ENCODE measurements at places on chromosomes 5 and 9.
A peak's percentile ranks its signal among the peaks of the same experiment; 100 is the strongest.

DNA sequence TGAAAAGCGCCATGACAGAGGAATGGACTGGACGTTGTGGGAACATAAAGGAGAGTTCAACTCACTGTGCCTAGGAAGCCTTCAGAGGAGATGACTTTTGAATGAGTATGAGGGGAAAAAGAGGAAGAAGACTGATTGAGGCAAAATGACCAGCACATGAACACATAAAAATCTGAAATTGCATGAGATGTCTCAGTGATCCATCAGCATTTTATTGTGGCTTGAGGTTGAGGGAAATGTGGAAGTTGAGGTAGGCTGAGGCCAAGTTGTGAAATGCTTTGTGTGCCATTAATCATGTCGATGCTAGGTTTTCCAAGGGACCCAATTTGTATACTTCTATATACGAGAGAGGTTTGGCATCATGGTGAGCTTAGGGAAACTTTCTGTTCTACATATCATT lies 140.9 kb upstream of the TLX3 start:
- no peak for DNase-seq

- DNase-seq: no peak
Observed at GRCh38 chr5:53164478-53165165, 55.1 kb upstream of the MOCS2 start.

DNA sequence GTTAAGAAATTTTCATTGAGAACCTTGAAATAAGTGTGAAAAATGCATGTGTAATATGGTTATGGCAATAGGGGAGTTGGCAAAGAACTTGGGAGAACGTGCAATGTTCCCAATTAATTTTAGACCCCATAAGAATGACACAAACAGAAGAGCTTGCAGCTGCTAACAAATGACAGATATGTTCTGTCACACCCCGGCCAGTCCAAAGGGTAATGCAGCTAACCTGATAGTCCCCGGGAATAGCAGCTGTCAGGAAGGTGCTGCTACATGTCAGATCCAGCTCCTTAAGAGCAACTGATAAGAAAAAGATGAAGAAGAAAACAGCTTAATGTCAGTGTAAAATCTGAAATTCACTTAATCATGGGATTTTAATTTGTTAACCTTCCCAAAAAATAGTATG lies 30.4 kb downstream of the SEMA5A start:
- DNase-seq: no peak

DNA sequence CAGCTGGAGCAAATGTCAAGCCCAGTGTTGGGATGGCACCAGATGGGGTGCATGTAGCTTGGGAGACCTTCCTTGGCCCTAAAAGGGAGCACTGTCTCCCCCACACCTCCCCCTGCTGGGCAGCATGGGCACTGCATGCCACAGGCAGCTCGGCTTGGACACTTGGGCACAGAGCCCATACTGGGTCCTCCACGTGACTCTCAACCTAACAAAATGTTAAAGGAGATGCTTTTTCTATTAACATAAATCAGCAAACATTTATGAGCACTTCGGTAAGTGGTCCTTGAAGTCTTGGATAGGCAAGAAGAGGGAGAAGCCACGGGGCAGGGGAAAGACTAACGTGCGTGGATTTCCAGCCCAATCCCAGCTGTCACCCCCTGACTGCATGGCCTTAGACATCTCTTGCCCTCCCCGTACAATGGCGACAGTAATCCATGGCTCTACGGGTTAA lies 23.9 kb upstream of the MAPK9 start:
- peak; percentile 44 for DNase-seq

- no peak for DNase-seq
Observed at GRCh38 chr9:72471096-72471495, 50.3 kb upstream of the TMC1 start.

- no peak for DNase-seq
Observed at GRCh38 chr5:78787783-78788182, 139.2 kb upstream of the LHFPL2 start.

GRCh38 chr5:171263181-171263580 lies 45.9 kb upstream of the TLX3 start:
- DNase-seq: no peak

DNA sequence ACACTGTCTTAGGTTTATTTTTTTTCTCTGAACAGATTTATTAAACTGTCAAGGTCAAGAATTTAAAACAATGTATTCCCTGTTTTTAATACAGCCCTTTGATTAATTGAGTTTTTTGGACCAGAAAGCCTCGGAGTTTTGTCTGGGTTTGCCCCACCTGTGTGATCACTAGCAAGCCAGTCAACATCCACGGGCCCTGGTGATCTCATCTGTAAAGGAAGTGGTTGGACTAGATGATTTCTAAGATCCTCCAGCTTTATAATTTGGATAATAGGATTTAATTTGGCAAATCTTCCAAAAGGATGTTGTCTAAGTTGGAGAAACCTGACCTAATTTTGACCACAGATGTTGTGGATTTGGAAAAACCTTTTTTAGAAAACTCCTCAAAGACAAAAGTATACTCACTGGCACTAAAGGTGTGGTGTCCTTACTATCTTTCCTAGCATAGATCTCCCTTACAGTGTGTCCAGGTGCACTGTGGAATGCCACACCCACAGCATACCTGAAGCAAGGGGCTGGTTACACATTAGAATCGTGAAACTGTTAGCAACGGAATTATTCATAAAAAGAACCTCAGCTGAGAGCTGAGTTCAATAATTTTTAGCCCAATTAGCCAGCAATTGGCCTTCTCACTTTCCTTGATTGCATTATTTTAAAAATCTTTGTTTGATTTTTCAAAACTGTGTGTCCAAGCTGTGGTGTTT lies 195.6 kb upstream of the ELL2 start:
- no peak for DNase-seq

- DNase-seq: no peak
Observed at GRCh38 chr5:129857116-129857515, 47.1 kb upstream of the CHSY3 start.

- DNase-seq: no peak
Observed at GRCh38 chr9:83544002-83544698, 5.9 kb upstream of the FRMD3 start.

DNA sequence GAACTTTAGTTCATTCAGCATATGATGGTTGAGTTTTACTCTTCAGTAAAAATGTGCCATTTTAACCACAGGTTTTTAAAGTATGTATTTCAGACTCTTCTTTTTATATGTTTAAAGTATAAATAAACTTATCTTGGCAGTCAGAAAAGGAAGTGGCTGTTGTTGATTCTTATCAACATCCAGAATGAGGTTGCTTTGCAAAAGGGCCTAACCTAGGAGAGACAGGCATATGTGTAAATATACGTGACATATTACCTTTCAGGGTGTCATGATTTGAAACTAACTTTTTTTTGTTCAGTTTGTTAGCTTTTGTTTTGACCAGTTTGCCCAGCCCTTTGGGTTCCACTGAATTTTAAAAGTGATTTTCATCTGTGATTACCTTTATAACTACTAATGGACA lies 7.4 kb downstream of the SMARCA2 start:
- no peak for DNase-seq

GRCh38 chr5:27266184-27266583 lies 227.8 kb upstream of the CDH9 start:
- DNase-seq: no peak

DNA sequence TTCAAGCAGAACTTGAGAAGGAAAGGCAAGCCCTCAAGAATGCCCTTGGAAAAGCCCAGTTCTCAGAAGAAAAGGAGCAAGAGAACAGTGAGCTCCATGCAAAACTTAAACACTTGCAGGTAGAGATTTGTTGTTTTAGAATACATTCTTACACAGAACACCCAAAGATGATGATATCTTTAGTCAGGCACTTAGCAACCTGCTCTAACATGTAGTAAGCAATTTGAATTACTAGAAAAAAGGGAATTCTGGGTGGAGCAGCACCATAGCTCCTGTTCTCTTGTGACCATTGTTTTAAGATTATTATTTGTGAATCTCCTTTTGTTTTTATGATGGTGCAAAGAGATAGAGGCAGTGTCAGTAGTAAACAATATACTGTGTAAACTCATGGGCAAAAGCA lies 63.1 kb downstream of the RAB14 start:
- DNase-seq: no peak

DNA sequence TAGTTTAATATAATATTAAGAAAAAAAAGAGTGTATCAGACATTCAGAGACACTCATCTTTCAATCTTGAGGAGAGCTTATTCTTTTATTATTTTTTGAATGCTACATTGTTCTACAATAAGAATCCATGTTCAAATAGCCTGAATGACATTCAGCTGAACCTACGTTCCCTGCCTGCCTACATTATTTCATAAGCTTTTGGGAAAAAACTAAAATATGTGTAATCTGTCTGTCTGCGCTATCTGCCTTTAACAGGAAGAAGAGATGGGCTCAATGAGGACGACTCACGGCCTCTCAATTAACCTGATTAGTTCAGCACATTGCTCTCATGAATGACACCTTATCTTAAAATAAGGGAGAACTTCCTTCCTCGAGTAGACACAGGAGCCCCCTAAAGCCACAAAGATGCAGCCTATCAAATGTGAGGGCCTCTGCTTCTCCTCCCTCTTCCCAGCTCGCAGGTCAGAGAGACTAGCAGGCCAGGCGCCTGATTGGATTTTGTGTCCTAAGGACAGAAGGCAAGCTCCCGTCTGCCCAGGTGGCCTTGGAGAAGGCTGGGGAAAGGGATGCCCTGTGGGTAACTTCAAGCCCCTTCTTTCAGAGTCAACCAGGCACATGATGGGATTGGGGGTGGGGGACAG lies 37.8 kb downstream of the EBF1 start:
- DNase-seq: no peak

- no peak for DNase-seq
Observed at GRCh38 chr9:84620338-84620737, 49.2 kb upstream of the NTRK2 start.

DNA sequence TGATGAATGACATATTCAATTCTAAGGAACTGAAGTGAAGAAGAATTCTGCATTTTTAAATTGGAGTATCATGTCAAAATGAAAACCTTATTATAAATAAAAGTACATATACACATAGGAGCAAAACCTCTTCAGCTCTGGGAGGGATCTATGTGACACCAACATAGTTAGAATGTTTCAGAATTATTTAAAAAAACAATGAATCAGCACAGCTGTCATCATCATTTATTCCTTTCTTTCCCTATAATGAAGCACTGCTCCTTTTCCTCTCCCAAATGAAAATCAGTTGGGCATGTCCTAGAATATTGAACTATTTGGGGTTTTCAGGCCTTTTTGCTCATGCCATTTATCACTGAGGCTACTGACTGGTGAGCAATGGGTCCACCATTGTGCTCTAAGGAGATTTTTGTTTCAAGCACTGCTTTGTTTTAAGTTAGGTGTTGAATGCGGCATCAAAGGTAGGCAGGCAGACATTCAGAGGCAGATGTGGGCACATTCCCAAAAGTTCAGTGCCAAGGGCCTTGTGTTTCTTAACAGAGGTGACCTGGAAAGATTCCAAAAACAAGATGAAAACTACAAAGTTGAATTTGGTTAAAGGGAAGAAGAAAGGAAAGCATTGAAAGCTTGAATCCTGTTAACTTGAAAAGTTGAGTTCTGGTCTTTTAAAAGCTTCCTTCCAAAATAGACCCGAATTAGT lies 126.4 kb upstream of the ADAMTSL1 start:
- DNase-seq: no peak

DNA sequence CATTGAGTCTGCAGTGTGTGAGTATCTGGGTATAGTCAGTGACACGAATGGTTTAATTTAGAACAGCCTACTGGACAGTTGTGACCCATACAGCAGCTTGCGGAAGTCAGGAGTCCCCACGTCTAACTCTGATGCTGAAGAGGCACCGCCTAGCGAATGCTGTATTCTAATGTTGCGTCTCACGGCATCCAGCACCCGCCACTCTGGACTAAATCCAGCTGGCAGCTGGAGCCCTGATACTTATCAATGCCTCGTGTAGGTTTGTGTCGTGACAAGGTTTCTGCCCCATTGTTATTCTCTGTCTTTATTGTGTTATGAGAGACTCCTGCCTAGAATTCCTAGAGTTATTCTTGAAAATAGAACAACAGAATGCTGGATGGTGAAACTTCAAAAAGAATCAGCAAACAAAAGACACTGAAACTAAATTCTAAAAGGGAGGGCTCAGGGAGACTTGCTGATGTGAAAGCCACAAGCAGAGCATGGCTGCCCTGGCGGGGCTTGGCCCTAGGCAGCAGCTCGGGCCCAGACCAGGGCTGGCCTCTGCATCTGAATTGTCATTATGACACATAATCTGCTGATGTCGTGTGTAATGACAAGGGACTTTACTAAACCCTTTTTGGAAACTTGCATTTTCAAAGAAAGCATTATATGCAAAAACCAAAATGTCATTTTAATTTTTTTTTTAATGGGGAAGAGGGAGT lies 123.5 kb upstream of the ICE1 start:
- DNase-seq: no peak

DNA sequence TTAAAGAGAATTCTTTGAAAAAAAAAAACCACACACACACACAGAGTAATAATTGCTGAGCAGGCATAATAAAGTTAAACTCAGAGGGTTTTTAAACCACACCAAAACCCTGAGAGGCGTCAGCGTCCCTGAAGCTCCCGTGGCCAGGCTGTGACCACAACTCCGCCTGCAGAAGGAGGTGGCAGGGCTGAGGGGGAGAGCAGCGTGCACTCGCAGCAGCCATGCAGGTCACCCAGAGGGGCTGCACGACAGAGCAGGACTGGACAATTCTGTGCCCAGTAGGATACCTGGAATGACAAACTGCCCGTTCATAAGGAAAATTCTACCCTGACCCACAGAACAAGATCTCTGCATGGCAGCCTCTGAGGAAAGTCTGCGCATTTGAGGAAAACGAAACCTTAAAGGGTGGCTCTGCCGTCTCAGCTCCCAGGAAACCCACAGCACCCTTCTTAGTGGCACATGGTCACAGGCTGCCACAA lies 44.0 kb downstream of the ROR2 start:
- peak; percentile 27 for DNase-seq

GRCh38 chr9:71937898-71938297 lies 26.5 kb downstream of the C9orf85 start:
- DNase-seq: no peak

DNA sequence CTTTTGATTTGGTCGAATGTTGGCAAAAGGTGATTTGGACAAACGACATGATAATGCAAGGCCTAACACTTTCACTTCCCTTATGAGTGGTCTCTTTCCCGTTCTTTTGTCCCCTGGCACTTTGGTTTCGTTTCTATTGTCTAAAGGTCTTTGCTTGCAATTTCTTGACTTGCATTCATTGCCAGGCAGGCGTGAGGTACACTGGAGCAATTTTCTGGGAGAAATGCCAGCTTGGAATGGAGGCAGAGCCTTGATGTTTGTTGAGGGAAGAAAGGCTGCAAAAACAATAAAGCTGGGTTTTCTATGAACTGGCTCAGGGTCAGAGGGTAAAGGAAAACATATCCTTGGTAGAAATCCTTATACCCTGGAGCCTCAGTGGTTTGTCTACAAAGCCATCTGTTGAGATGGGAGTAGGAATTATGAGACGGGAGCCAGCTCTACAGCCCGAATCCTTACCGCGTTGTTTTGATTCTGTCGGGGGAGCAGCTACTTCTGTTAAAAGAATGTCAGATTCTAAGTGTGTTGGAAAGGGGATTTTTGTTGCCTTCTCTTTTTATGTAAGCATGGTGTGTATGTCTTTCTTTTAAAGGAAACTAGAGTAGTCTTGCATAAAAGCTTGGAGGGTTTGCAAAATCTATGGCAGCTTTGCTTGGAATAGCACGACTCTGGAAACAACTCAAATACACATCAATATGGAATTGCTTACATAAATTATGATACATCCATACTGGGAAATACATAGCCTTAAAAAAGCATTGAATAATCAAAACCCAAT lies 158.9 kb downstream of the RMI1 start:
- no peak for DNase-seq

- DNase-seq: peak; percentile 23
Observed at GRCh38 chr5:179263391-179264052, 81.7 kb downstream of the ADAMTS2 start.

Data from heart left ventricle (tissue), 16 donors.